NCI-H1092 (cell line): ENCODE measurements at places on chromosomes 3 and 15.

GRCh38 chr3:120276767-120277166, 8.3 kb downstream of the GPR156 start:
- DNase-seq = no peak

DNA sequence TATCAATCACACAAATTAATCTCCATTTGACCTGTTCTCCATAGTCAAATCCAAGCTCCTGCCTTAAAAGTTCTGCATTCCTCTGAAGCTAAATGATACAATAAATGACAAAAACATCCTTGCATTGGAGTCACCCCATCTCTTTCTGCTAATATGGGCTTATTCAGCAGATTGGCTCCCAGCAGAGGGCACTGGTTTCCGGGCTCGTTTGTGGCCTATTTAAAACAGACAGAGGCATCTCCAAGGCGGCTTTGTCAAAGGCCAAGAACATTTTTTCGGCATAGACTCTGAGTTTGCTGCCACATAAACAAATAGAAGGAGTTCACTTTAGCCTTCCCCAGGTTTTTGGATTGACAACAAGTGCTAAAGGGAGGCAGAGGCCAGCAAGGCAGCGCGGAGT, 204.4 kb upstream of the RASGRP1 start:
- no peak for DNase-seq

- DNase-seq = no peak
Observed at GRCh38 chr15:57377478-57377847, 1.2 kb downstream of the CGNL1 start.

DNA sequence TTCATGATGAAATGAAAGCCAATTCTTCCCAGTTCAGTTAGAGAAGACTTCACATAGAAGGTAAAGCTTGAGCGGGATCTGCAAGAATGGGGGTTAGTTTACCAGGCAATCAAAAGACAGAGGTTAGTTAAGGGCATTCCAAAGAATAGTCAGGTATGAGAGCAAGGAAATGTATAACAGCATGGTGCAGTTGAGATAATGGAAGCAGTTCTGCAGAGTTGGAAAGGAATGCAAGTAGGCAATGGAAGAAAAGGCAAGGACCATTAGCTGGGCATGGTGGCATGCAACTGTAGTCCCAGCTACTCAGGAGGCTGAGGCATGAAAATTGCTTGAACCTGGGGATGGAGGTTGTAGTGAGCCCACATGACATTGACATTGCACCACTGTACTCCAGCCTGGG, 55.0 kb downstream of the LSAMP start:
- DNase-seq = no peak

DNA sequence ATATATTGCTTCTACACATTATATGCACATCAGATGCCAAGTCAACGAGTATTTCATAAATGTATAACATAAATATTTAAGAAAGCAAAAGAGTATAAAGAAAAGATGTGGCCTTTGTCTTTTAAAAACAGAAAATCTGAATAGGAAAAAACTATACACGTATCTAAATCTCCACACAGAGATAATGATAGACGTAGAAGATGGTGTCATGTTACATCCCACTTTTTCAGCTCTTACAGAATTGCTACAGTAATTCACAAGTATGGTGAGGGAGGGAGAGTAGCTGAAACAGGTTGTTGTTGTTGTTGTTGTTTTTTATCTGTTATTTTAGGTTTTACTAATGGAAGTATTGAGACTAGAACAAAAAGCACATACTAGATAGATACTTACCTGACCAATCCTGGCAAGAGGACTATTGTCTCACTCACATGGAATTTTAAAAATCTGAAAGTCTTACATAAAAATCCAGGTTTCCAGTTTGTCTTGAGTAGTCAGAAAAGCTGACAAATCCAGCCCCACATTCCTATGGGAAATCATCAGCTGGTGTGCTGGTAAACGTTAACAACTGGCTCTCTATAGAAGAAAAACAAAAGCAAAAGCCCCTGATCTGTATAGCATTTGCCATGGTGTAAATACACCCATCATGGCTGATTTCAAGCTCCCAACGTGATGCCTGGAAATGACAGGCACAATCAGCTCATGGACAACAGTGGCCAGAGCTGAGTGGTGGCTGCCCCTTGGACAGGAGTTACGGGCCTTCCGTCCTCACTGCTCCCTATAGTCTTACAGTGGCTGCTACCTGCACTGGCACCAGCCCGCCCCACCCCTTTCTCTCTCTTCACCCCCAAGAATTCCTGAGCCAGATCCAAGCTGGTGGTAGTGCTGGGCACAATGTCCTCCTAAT, 47.4 kb upstream of the VGLL4 start:
- no peak for DNase-seq

DNA sequence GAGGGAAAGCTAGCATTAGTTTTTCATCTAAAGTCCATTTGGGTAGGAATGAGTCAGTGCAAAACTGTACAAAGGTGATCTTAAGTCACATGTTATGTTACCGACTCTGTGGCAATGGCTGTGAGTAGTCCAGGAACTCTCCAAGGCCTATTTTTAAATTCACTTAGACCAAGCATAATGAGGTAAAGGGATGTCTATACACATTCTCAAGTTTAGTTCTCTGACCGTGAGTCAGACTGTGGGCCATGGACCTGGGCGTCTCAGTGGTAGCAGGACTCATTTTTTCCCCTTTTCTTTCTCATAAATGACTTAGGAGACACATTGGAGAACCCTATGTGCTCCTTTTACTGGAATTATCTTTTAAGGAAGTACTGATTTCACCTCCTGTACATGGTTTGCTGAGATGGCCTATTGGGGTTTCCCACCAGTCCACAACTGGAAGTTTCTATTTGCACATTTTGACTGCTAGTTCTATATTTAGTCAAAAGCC, 488.7 kb upstream of the TPRG1 start:
- DNase-seq = no peak

GRCh38 chr3:115518100-115518852, 105.0 kb upstream of the GAP43 start:
- DNase-seq = no peak

- no peak for DNase-seq
Observed at GRCh38 chr15:58490086-58490887, 58.5 kb downstream of the LIPC start.

GRCh38 chr3:45234250-45234649, 8.2 kb upstream of the TMEM158 start:
- DNase-seq = no peak

DNA sequence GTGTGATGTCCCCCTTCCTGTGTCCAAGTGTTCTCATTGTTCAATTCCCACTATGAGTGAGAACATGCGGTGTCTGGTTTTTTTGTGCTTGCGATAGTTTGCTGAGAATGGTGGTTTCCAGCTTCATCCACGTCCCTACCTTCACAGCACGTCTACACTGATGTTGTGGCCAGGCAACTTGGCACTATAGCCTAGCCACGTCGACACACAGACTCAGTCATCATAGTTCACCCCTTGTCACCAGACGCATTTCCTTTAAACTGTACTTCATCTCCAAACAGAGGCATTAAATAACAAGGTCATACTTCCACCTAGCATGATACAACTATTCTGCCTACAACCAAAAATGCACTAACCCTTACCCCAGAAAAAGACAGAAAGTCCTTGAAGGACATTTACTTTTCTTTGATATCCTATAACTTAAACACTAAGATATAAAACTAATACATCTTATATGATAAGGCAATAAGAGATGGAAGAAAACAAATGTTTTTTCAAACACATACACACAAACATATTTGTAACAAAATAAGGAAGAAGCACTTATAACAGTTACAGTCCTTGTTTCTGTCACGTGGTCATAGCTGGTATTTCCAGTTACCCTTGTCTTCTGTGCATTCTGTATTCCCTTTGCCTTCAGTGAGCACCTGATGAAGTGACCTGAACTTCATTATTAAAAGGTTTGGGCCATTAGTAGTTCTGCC, 121.4 kb downstream of the KLF13 start:
- no peak for DNase-seq

DNA sequence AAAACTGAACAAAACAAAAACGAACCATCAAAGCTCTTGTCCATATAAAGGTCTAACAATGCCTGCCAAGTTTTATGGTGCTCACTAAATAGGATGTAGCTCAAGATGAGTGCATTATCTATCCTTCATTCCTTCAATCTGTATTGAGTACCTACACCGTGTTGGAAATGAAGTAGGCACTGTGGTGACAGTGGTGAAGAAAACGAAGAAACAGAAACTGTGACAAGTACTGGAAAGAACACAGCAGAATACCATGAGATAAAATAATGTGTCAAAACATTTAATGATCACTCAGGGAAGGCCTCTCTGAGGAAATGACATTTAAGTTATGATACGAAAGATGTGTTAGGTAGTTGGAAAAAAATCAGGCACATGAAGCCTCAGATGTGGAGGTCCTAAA, 36.2 kb downstream of the CBLB start:
- no peak for DNase-seq

GRCh38 chr15:42696626-42697025, 40.3 kb downstream of the CDAN1 start:
- DNase-seq = no peak

DNA sequence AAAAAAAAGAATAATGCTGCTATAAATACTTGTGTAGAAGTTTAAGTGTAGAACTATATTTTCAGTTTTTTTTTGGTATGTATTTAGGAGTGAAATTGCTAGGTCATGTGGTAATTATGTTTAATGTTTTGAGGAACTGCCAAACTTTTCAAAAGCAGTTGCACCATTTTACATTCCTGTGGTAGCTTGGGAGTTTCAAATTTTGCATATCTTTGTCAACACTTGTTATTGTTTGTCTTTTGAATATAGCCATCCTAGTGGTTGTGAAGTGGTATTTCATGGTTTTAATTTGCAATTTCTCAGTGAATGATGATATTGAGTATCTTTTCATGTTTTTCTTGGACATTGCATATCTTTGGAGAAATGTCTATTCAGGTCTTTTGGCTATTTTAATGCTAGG, 30.4 kb downstream of the SKIL start:
- DNase-seq = no peak

DNA sequence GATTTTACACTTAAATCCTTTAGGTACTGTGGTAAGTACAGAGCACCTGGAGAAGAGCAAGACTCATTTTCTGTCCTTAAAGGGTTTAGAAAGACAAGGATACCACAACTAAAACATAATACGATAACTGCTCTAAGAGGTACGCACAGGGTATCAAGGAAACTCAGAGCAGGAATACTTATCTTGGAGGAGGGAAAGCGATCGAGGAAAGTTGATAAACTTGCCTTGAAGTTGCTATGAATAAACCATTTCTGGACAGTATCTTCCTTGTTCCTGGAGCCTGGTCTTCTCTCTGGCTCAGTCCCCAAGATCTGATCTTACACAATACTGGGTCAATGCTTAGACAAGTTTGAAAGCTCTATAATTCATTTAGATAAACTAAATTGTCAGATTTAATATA, 17.6 kb upstream of the GATM start:
- DNase-seq = no peak

- no peak for DNase-seq
Observed at GRCh38 chr3:155763870-155764463, 19.1 kb upstream of the PLCH1 start.

GRCh38 chr3:131194816-131195215, 168.1 kb downstream of the NEK11 start:
- no peak for DNase-seq

GRCh38 chr3:167829071-167829470, 93.5 kb downstream of the SERPINI1 start:
- DNase-seq = no peak

GRCh38 chr3:191246630-191247029, 47.6 kb downstream of the OSTN start:
- no peak for DNase-seq

DNA sequence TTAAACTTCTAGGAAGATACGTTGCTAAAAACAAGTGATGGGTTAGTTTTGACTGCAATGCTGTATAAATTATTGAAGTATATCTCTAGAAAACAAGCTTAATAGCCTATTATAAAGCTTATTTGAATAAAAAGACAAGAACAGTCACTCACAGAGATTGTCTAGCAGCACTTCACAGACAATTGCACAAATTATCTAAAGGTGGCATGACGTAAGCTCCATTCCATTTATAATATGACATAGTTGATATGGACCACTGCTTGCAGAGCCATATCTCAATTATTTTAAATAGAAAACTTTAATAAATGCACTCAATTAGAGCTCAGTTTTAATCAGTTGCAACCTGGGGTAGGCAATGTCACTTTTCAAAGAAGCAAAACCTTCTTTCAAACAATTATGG, 319.9 kb upstream of the GBE1 start:
- DNase-seq = no peak

GRCh38 chr3:65855370-65856100, 183.2 kb downstream of the MAGI1 start:
- no peak for DNase-seq

DNA sequence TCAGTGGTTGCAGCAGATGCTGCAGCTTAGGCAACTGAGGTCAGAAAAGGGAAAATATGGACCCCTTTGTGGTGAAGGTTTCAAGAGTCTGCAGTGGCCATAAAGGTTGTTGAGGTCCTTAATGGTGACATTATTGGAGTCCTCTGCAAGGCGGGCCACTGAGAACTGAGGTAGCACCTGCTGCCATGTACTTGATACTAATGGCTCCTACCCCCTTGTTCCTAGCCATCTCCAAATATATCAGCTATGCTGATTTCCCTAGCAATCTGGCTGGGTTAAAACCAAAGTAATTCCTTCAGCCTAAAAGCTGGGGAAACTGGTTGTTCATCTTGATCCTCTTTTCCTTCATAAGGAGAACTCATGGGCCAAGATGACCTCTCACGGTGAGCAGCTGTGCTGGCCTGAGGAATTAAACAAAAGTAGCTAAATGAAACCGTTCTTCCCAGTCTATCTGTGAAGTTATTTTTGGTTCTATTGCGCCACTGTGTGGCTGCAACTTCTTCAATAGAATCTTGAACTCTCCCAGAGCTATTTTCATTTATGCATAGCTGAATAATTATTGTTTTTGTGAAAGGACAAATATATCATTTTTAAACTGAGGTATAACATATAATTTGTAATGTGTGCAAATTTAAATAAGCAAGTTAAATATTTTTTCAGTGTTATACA, 76.1 kb upstream of the PLSCR4 start:
- DNase-seq = no peak

- DNase-seq = no peak
Observed at GRCh38 chr3:159953325-159954085, 35.1 kb upstream of the IL12A start.

DNA sequence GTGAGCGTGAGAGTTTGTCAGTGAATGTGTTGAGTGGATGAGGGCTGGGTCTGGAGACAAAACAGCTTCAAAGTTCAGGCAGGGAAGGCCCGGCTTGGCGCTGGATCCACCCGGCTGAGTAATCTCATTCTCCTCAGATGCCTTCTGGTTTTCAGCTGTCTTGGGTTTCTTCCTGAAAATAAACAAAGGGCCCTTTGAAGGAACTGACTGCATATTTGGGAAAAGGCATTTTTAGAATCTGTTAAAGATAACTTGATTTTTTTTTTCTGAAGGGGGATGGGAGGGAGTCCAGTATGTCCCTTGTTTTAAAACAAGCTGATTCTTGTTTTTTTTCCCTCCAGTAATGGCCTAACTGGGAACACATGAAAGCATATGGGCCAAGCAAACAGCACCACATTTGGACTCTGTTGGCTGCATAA, 86.4 kb downstream of the TIGIT start:
- DNase-seq = no peak

DNA sequence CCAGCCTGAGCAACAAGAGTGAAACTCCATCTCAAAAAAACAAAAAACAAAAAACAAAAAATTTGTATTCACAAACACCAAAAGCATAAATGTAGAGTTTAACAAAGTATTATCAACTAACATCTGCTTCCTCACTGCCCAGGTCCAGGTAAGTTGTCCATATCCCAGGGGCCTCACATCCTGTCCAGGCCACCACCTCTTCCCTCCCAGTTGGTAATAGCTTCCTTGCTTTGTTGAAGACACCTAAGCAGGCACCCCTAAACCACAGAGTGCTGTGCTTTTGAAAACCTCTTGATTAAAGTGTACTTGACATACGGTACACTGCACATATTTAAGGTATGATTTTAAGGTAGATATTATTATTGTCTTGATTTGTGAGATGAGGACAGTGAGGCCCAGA, 299.8 kb downstream of the SHQ1 start:
- no peak for DNase-seq
